ENCODE measurements at places on chromosomes 6 and 20.

GRCh38 chr6:121612927-121613326 is 177.5 kb downstream of the GJA1 start:
- no peak for DNase-seq

DNA sequence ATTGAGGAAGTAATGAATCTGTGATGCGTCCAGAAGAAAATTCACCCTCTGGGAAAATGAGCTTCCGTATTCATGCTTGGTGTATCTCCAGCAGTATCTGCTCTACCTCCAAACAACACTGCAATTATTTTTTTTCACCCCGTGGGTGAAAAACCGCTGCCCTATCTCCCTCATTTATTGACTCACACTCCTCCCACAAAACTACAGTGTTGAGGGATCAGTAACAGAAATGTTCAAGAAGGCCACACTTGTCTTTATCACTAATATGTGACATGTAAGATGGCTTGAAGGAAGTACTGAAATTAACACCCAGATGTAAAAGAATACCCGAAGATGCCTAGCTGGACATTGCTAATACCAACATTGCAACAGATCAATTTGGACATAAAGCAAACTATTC is 4.9 kb upstream of the TBX18 start:
- DNase-seq, result no peak

GRCh38 chr6:169980826-169981450 is 229.5 kb downstream of the ERMARD start:
- no peak for DNase-seq

DNA sequence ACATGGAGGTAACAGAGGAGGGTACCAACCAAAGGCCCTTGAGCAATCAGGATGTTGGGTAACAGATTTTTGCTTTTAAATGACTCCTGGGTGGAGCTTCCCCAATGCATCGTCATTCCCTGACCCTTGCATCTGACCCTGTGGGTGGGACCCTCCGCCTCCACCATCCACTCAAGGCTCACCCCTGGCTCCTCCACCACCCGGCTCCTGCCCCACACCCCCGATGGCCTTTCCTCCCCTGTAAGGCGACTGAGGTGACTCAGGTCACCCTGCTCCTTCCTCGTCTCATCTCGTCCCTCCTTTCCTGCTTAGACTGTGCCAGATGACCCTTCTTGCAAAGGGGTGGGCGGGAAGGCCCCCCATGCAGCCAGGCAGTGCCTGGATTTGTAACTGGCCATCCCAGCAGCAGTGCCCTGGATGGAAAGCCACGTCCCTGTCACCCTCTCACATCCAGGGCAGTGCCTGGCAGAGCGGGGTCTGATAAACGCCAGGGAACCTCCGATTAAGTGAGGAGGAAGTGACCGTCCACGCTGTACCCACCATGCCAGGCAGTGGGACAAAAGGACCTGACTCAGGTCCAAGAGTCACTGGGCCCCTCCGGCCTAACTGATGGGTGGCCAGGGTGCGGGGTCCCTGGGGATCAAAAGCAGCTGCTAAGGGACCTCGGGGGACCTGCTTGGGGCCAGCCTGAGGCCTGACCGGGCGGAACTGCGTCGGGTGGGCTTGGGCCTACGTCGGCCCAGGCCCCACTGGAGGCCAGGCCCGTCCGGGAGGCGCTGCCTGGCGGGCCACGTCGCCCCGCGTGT is 624 bp upstream of the NPEPL1 start:
- DNase-seq, result no peak

DNA sequence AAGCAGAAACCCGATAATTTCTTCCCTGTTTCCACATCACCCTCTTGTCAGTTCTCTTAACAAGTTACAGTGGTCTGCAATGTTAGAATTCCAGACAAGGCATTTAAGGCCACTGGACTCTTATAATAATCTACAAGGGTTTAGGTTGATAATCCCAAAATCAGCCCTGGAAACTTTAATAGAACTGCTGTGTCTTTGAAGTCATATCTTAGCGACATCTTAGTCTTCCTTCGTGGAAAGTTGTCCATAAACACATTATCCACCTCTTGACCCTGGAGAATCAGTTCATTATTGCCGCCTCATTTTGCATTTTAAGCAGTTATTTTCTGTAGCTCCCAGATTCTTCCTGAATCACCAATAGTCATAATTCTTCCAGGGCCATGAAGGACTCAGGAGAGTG is 108.6 kb upstream of the PLCB4 start:
- no peak for DNase-seq

Measured in B cell (primary cell).